ENCODE measurements at places on chromosomes 16 and 17.
A peak's percentile ranks its signal among the peaks of the same experiment; 100 is the strongest.

GRCh38 chr16:75044800-75045361 lies 46.1 kb downstream of the ZNRF1 start:
- DNase-seq, result peak; percentile 46

DNA sequence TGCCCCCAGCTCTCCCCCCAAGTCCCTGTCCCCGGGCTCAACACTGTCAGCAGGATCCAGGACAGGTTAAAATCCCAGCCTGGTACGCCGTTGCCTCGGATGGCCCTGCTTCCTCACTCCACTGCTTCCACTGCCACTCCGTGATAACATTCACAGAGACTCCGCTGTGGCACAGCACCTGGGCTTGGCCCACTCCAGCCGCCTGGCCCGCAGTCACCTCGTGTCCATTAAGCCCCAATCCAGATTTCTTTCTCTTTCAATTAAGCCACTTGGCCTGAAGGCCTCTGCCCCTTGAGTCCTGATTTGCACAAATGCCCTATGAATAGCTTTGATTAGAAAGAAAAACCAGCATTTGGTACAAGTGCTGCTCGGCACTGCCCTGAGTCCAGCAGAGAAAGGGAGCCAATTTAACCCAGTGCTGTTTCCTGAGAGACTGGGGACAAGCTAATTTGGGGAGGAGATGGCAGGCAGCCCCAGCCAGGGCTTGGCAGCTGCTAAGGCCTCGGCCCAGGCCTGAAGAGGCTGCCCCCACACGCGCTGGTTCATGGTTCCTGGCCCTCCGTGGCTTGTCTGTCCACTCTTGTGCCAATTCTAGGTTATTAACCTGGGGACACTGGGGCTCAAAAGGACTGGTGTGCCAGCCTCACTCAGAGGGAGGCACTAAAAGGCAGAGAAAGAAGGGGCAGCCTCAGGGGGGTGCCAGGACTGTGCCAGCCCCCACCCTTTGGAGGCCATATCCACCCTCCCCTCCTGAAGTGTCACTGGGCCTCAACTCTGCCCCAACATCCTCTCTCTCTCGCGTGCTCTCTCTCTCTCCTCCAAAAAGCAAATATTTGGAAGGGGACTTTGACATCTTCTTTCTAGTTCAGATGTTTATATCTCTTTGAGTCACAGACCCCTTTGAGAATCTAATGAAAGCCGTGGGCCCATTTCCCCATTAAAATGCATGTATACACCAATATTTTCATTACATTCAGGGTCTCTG lies 29.8 kb upstream of the SPPL2C start:
- DNase-seq, result no peak

GRCh38 chr16:90037276-90037675 lies 18.0 kb upstream of the DBNDD1 start:
- no peak for DNase-seq

- no peak for DNase-seq
Observed at GRCh38 chr17:44787271-44787940, 28.6 kb downstream of the ADAM11 start.

GRCh38 chr17:46171939-46172338 lies 21.3 kb downstream of the KANSL1 start:
- DNase-seq, result no peak

- no peak for DNase-seq
Observed at GRCh38 chr17:51730303-51731050, 428.0 kb downstream of the CA10 start.

DNA sequence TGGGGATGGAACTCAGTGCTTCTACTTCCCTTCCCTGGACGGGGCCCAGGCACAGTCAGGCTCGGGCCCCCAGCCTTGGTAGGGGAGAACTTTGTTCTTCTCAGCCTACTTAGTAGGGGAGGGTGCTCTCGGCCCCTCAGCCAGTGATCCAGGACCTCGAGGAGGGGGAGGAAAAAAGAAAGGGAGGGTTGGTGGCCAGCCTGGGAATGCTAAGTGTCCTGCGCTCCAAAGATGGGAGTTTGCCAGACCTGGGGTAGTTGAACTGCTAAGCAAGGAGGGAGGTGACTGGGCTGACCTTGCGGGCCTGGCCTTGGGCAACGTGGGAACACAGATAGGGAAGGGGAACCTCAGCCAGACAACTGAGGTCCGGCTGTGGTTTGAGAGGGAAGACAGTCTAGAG lies 12.2 kb downstream of the ADGRG1 start:
- no peak for DNase-seq
